ENCODE measurements at places on chromosomes 11 and 22.

DNA sequence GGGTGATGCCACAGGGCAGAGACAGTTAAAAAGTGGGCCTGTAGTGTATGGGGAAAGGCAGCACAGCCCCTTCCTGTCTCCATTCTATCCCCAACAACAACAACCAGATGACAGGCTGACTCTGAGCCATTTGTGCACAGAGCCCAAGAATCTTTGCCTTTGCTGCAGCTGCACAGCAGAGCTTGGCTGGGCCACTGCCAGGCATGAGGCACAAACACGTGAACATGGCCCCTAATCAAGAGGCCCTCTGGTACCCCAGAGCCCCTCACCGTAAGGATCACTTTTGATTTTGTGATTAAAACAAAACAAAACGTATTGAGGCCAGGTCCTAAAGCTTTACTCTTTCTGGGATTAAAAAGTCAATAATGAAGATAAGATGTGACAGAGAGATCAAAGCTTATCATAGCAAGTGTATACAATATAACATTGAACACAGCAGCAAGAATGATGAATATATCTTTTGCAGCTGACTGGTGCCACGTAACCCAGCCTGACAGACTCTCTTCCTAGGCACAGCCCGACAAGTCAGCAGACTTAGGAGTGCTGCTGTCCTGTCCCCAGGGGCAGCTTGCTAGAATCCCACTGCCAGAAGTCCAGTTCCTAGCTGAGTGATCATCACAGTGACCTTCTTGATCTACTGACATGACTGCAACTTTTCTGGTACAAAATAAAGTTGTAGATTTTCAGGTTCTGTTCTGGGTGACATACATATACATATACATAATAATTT is 117.8 kb downstream of the SERGEF start:
- DNase-seq: no peak

DNA sequence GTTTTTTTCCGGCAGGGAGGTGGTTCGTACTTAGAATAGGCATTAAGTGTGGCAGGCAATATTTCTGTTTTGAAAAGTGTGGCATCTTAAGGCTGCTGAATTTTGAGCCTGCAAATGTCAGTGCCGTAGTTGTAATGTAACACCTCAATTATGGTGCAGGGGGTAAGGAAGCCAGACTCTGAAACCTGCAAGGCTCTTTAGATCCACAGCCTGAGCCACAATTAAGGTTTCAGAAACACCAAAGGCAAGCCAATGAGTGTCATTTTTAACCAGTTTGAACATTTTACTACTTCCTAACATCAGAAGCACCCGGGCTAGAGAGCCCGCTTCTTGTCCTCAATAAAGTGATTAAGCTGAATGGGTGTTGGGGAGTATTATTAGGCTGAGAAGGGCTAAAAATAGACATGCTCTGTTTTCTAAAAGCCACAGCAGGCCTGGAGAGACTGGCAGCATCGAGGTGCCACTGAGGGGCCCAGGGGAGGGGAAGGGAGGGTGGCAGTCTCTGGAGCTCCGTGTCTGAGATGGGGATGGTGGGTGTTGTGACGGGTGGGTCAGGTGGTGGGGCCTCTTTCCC is 113.4 kb downstream of the ZBTB16 start:
- DNase-seq: no peak

DNA sequence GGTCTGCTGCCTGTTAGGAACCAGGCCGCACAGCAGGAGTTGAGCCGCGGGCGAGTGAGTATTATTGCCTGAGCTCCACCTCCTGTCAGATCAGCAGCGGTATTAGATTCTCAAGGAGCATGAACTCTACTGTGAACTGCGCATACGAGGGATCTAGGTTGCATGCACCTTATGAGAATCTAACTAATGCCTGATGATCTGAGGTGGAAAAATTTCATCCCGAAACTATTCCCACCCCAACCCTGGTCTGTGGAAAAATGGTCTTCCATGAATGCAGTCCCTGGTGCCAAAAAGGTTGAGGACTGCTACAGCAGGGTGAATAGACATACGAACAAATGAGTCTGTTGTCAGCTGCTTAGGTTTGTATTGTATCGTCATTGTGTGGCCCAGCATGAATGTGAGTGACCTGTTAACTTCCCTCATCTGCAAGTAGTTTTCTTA is 29.8 kb downstream of the RNF141 start:
- DNase-seq: no peak

- no peak for DNase-seq
Measured at GRCh38 chr11:28913883-28914282, 805.7 kb downstream of the METTL15 start.

- DNase-seq: no peak
Measured at GRCh38 chr11:70489276-70489675, 90.9 kb downstream of the CTTN start.

DNA sequence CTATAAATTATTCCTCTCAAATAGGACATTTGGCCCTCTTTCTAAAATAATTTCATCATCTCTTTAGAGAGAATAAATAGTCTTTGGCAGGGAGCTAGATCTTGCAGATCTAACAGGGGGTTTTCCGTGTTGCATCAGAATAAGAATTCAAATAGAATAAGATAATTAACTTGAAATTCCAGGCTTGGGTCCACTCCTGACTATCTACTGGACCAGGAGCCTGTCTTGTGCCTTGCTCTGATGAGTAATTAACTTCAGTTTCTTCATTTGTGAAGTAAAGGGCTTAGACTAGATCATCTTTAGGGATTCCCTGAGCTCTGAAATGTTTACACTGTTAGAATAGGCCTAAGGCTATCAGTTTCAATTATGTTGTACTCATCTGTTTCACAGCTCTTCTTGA is 23.5 kb upstream of the TMEM123 start:
- DNase-seq: no peak

DNA sequence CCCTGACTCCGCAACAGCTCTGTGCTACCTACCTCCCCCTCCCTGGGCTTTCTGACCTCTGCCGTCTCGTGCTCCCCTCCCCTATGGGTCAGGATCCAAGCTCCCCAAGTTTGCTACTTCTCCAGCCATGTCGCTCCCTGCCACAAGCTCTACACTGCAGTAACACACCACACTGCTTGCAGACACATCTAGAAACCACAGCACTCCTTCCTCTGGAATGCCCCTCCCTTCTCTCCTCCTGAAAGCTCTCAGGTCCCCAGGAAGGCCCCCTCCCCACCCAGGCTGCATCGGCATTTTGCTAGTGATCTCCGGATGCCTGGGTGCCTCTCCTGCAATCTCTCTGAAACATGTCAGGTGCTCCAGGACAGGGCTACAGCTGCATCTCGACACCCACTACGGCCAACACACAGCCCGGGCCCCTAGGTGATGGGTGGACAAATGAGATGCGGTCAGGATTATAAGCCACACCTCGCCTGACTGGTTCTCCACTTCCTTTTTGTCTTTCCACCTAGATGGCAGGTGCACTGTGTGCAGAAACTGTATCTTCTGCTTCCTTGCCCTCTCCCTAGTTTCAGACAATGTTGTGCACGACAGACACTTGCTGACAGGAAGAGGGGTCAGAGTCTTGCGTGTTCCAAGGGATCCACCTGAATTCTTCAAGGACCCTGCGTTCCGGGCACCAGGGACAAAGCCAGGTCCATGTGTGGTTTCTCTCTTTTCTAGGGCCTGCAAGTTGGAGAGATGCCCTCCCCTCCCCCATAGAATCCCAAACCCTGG is 22.9 kb downstream of the RPUSD4 start:
- no peak for DNase-seq

- DNase-seq: no peak
Measured at GRCh38 chr11:43830928-43831440, 49.6 kb upstream of the ALKBH3 start.

DNA sequence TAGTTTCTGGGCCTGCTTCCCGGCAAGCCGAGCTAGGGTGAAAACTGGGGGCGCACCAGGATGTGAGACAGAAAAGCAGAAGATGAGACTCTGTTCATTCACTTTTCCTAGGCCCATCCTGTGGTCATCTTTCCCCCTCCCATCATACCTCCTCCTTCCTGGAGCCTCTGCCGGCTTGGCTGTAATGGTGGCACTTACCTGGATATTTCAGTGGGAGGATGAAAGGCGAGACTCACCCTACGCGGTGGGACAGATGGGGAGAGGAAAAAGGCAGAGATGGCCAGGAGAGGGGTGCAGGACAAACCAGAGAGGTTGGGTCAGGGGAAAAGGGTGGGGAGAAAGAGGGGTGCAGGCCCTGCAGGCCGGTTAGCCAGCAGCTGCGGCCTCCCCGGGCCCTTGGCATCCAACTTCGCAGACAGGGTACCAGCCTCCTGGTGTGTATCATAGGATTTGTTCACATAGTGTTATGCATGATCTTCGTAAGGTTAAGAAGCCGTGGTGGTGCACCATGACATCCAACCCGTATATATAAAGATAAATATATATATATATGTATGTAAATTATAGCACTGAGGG is 41.5 kb upstream of the NNMT start:
- DNase-seq: no peak

DNA sequence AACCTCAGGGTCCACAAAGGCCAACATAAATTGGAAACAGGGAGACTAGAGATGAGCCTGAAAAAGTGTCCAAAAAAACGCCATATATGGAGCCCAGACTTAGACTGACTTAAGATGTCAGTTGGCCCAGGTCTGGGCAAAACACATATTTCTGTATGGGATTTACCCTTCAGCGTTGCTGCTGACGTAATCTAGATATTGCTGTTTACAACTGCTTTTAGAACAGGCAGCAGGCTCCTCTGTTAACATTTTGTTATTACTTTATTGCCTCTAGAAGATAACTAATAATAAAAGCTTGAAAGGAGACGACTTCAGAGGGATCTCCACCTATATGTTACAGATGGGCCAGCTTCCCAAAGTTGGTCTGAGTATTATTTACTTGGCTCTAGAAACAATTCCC is 8.7 kb downstream of the ME3 start:
- no peak for DNase-seq

DNA sequence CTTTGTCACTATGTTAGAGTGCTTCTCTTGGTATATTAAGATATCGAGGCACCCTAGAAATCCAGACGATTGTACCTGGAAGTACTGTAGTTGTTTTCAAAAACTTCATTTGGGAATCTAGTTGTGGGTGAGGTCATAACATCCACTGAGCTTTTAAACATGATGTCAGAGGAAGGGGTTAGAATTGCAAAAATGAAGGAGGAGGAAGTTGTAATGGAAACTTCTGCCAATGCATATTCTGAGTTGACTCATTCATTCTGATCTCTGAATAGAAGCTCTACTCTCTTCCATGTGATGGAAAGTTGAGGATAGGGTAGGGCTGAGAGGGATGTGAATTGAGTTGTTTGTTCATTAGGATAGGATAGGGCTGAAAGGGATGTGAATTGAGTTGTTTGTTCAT is 7.7 kb downstream of the CD44 start:
- no peak for DNase-seq

DNA sequence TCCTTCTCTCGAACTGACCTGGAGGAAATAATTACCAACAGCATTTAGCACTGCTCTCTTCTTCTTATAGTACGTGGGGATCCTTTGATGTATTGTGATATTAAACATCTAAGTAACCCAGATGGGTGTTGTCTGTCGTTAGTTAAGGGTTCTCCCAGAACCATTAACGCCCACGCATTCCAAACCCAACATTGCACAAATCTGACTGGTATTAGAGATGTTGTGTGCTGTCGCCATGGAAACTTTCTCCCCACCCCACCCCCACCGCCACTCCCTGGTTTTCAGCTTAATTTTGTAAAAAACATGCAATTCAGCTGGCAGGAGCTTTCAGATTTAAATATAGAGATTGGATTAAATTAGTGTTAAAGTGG is 1495.2 kb downstream of the TBC1D22A start:
- no peak for DNase-seq

DNA sequence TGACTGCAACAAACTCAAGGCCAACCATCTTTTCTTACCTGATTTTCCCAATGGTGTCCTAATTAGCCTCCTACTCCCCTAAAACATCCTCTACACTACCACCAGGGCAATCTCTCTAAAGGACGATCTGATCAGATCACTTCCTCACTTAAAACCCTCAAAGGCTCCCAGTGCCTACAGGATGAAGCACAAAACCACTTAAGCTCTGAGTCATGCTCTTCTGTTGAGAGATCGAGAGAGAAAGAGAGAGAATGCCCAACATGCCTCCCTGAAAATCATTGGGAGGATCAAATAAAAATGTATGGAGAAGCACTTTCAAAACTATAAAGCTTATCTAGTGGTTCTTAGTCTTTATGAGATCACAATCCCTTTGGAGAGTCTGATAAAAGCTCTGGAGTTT is 171.1 kb downstream of the CADM1 start:
- no peak for DNase-seq

DNA sequence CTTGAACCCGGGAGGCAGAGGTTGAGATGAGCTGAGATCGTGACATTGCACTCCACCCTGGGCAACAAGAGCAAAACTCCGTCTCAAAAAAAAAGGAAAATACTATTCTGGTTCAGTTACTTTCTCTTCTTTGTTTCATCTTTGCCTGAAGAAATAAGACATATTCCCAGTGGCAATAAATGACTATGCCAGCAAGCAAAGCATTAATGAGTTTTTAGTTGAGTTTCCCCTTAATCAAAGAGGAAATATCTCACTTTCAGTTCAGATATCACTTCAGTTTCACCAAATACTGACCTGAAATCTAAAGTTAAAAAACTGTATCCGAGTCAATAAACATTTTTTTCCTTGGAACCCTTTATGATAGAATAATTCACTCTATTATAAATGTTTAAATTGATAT is 10.4 kb downstream of the PISD start:
- DNase-seq: no peak

- peak; percentile 55 for DNase-seq
Measured at GRCh38 chr11:113204280-113204679, 110.1 kb upstream of the TTC12 start.

DNA sequence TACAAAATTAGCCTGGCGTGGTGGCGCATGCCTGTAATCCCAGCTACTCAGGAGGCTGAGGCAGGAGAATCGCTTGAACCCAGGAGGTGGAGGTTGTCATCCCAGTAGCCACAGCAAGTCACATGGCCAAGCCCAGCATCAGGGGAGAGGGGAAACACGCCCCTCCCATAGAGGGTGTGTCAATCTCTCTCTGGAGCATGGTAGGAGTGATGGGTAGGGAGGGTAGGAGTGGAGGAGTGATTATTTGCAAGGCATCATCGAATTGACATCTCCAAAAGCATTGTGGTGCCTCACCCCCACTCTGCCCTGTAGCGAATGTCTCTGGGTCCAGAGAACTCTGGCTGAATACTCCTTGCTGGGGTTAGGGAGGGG is 6.1 kb upstream of the SSTR3 start:
- no peak for DNase-seq

DNA sequence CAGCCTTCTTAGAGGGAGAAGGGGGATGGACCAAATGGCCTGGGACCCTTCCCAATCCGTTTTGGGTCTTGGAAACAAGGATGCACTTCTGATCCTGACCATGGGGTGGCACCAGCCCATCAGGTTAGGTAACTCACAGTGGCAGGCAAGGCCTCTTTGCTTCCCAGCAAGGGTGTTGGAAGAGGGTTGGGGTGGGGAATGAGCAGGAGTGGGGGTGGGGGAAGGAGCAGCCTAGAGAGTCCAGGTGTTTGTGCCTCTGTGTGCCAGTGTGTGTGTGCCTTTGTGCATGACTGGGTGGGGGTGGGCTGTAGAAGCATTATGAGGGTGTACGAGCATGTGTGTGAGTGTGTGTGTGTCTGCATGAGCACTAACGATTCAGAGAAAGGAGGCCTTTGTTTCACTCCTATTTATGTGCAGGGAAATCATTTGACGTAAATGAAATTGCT is 213.1 kb downstream of the INSC start:
- no peak for DNase-seq

GRCh38 chr22:41009222-41009948 is 58.2 kb downstream of the RBX1 start:
- no peak for DNase-seq

GRCh38 chr11:102422817-102423712 is 29.5 kb downstream of the TMEM123 start:
- DNase-seq: no peak

- DNase-seq: no peak
Measured at GRCh38 chr11:112693781-112694180, 267.4 kb upstream of the NCAM1 start.

GRCh38 chr11:62402226-62402959 is 16.4 kb upstream of the SCGB1A1 start:
- DNase-seq: peak; percentile 49

Data from CD4-positive, alpha-beta T cell treated with Interleukin-15 for 1 hour (primary cell).